Chondrocyte (in vitro differentiated cells): ENCODE measurements at places on chromosomes 4 and X.

DNA sequence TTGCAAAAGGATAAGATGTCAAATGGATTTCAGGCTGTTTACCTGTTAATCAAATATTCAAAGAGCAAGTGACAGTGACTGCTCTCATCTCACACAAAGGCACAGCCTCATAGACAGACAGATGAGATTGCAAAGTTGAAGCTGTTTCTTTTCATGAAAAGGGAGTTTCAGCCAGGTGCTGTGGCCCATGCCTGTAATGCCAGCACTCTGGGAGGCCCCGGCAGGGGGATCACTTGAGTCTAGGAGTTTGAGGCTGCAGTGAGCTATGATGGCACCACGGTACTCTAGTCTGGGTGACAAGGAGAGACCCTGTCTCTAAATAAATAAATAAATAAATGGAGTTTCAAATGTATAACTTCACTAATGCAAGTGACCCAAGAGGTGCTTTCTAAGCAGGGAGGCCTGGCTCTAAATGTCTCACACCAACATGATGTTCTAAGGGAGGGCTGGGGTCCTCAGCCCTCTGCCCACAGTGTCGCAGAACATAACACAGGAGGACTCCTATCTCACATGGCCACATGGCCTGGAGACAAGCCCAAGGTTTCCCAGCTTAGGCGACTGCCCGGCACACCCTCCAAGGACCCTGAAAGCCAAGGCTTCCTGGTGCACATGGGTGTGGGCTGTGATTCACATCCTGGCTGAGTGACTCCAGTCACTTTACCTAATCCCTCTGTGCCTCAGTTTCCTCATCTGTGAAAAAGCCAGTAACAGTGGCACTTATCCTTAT, 26.8 kb downstream of the PPP2R2C start:
- no peaks in the 10 kb centered on the region for H3K36me3 ChIP-seq
- peaks cover 6% of the 10 kb centered on the region for H3K4me1 ChIP-seq
- H3K27ac ChIP-seq = no peak overlapping the region
- H3K4me3 ChIP-seq = no peak overlapping the region

- no peak for DNase-seq
- no peaks in the 10 kb centered on the region for H3K4me1 ChIP-seq
- no peaks in the 10 kb centered on the region for H3K36me3 ChIP-seq
- no peaks in the 10 kb centered on the region for H3K27me3 ChIP-seq
- H3K27ac ChIP-seq = no peak overlapping the region
Measured at GRCh38 chrX:4841216-4841745, 1127.8 kb upstream of the PRKX start.

DNA sequence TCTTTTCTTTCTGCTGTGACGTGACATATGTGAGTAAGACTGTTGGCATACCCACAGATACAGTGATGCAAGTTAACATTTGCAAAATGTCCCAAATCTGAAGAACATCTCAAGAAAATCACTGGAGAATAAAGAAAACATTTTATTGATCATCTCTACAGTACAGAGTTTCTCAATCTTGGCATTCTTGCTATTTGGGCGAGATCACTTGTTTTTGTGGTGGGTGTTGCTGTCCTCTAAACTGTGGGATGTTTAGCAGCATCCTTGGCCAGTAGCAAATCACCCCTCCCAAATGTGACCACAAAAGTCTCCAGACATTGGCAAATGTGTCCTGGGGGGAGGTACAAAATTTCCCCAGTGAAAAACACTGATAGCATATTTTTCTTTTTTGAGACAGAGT, 28.8 kb downstream of the AMELX start:
- H3K27ac ChIP-seq = no peak overlapping the region
- DNase-seq = no peak
- H3K27me3 ChIP-seq = no peaks in the 10 kb centered on the region

- no peaks in the 10 kb centered on the region for H3K27me3 ChIP-seq
- no peak overlapping the region for H3K4me3 ChIP-seq
- peaks cover 31% of the 10 kb centered on the region for H3K4me1 ChIP-seq
- H3K36me3 ChIP-seq = peaks cover 49% of the 10 kb centered on the region
- DNase-seq = no peak
Measured at GRCh38 chr4:147943159-147943638, 211.3 kb downstream of the ARHGAP10 start.

DNA sequence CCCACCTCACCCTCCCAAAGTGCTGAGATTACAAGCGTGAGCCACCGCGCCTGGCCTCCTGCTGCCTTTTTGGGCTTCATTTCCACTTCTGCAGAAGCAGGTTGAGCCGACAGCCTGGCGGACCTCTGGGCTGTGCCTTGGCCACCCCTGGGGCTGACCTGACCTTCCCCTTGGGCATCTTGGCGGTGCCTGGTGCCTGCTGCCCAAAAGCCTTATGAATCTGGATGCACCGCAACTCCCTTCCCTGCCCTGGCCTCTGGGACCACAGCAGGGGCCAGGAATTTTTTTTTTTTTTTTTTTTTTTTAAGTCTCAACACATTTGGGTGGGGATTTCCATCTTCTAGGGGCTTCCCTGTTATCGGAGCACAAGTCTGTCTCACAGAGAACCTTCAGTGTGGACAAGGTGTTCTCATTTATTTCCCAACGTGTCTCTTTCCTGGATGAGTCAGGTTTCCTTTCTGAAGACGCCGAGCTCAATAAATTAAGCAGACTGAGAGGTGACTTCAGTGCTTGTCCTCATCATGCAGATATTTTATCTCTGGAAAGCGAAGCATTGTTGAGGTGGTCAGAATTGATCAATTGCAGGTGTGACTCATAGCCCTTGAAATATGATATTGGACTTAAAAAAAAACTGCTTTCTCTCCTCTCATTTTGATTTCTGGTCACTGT, 79.7 kb downstream of the SHROOM2 start:
- no peaks in the 10 kb centered on the region for H3K27me3 ChIP-seq
- H3K4me1 ChIP-seq = peaks cover 7% of the 10 kb centered on the region
- no peaks in the 10 kb centered on the region for H3K36me3 ChIP-seq
- DNase-seq = no peak
- no peak overlapping the region for H3K27ac ChIP-seq

- DNase-seq = no peak
- H3K27ac ChIP-seq = no peak overlapping the region
- no peak overlapping the region for H3K4me3 ChIP-seq
Measured at GRCh38 chr4:1813915-1814314, 20.8 kb downstream of the FGFR3 start.

- no peaks in the 10 kb centered on the region for H3K4me1 ChIP-seq
- no peak for DNase-seq
- no peak overlapping the region for H3K27ac ChIP-seq
Measured at GRCh38 chr4:110510277-110510676, 34.3 kb downstream of the ENPEP start.

GRCh38 chr4:5660185-5660584, 48.2 kb downstream of the EVC2 start:
- no peak for DNase-seq
- H3K4me3 ChIP-seq = no peak overlapping the region
- H3K36me3 ChIP-seq = peaks cover 35% of the 10 kb centered on the region
- H3K27me3 ChIP-seq = no peaks in the 10 kb centered on the region
- H3K4me1 ChIP-seq = no peaks in the 10 kb centered on the region
- H3K27ac ChIP-seq = no peak overlapping the region

DNA sequence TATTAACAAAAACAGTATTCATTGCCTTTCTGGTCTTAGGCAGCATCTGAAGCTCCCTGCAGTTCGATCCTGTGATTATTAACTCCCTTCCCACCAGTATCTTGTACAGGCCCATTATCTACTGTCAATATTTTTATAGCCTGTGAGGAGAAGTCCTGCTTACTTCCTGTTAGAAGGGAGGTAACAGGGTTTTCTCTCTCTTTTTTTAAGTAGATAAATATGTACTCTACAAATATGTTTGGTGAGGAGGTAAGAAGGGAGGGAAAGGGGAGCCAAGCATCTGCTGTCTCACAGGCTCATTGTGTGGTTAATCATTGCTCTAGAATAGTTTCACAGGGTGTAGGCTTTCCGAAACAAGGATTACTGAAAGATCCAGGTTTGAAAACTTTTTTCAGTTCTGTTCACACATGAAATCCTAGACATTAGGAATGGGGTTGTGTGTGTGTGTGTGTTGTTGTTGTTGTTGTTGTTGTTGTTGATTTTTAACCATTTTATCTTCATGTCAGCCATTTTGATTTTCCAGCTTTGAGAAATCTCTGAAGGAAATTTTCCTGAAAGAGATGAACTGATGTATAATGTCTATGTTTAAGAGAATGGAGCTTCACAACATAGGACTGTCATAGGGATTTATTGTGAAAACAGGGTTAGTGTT, 14.2 kb downstream of the ATOH1 start:
- no peaks in the 10 kb centered on the region for H3K36me3 ChIP-seq
- no peak overlapping the region for H3K4me3 ChIP-seq
- no peak overlapping the region for H3K27ac ChIP-seq
- H3K27me3 ChIP-seq = peaks cover 47% of the 10 kb centered on the region
